ENCODE measurements at places on chromosomes 13 and 19.
A peak's percentile ranks its signal among the peaks of the same experiment; 100 is the strongest.

DNA sequence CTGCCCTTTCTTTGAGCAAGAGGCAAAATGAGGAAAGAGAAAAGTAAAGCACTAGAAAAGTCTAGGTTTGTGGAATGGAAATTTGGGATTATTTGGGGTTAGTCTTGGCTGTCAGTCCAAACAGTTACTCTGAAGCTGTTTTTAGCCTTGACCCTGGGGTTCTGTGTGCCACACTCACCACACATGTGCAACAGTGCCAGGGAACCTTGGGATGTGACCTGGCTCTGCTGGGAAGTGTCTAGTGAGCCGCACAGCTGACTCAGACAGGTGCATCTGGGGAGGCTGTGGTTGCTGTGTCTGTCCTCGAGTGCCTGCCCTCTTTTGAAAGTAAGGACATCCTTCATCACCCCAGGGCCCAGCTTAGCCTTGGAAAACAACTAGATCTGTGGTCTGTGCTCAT is 15.8 kb downstream of the MICOS13 start:
- DNase-seq: no peak

- no peak for DNase-seq
These were observed 7.2 kb downstream of the DDX39A start for GRCh38 chr19:14411938-14412245.

GRCh38 chr19:58009666-58010301 is 7.2 kb upstream of the ZNF606 start:
- DNase-seq: peak; percentile 75

GRCh38 chr13:110014719-110015118 is 228.3 kb upstream of the IRS2 start:
- DNase-seq: no peak

DNA sequence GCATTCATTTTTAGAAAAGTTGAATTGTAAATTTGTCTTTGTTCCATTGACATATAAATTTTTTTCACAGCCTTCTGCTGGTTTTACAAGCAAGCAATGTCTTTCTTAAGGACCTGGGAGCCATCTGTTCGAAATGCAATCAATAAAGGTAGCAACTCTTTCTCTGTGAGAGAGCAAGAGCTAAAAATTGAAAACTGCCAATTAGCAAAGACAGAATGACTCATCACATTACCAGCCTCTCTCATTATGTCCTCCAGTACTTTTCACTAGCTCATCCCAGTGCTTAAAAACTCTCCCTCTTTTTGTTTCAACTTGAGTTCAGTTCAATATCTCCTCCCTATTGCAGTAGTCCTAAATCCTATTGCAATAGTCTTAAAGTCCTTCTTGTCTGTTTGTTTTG is 760.7 kb upstream of the SLITRK6 start:
- no peak for DNase-seq

DNA sequence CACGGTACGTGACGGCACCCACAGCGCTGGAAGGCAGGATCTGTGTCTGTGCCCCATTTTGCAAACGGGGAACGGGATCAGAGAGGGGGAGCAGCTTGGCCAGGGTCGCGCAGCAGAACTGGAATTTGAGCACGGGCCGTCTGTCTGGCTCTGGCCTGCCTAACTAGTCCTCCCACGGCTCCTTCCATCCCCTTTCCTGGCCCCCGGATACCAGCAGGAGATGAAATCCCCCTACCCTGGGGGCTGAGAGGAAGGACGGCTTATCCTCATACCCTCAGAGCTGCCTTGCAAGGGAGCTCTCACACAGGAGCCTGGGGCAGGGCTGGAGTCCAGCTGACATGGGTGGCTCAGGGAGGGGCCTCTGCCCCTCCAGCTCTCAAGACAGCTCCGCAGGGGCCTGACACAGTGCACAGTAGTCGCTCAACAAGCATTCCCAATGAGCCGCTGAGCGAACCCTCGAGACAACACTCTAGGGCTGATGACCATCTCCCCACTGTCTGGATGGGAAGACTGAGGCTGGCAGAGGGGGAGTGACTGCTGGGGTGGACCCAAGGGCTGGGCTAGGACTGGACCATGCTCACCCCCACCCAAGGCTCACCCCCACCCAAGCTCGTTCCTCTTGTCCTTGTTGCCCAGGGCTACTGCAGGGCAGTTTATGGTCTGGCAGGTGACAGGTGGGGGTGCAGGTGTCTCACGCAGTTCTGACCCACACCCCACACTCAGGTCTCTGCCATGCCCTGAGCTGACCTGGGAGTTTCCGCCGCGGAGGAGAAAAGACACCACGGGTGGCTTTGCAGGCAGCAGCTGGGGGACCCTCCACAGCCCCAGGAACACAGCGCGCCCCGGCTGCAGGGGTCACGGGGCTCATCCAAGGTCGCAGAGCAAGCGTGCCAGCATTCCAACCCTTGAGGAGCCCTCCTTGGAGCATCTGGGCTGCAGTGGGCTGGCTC is 4.0 kb downstream of the ZBTB7A start:
- DNase-seq: no peak

GRCh38 chr19:11054628-11055027 is 34.6 kb upstream of the LDLR start:
- DNase-seq: no peak

DNA sequence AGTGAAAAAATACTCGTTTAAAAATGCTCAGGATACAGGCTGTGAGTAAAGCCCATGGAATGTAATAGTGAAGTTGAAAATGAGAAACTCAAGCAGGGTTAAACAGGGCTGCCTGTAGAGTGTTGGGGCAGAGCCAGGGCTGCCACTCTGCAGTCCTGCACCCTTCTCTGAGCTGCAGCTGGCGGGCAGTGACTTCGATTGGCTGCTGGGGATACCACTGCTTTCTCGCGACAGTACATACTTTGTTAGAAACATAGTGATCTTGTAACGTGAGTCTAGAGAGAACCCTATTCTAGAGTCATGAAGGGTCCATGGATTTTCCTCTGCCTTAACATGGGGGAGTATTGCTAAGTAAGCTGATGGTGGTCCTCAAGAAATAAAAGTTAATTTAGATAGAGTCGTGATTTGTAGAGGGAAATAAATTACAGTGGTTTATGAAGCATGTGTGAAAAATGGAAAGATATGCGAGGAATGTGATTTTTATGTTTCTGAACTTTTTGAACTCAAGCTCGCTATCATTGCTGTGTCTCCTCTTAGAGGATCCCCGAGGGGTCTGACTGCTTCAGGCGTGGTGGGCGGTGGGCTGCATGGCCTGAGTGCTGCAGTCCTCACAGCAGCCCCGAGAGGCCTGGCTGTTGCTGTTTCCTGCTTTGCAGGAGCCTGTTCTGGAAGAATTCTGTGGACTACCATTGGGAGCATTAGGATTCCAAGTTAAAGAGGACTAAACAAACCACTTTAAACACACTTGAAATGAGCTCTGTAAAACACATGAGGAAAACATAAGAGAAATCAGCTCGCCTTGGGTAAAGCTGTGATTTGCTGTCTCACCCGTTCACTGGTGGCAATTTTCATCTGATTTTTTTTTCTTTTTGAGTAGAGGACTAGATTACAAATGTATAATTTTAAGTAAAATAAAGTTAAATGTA is 95.7 kb downstream of the ARHGEF7 start:
- no peak for DNase-seq

GRCh38 chr13:76825430-76825829 is 60.8 kb downstream of the KCTD12 start:
- no peak for DNase-seq

DNA sequence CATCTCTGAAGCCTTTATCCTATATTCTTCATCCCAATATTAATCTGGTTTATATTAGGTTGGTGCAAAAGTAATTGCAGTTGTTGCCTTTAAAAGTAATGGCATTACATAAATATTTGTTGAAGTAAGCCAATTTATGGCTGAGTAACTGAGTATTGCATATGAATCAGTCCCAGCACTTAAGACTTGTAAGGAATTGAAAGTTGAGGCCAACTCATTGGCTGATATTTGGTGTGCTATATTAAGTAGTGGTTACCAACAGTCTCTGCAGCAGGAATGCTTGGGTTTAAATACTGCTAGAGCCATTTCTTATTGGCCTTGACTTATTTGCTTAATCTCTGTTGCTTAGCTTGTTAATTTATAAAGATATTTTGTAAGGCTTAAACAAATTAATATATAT is 460.7 kb downstream of the GPC6 start:
- DNase-seq: no peak
